ENCODE measurements at places on chromosomes 5 and 9.

DNA sequence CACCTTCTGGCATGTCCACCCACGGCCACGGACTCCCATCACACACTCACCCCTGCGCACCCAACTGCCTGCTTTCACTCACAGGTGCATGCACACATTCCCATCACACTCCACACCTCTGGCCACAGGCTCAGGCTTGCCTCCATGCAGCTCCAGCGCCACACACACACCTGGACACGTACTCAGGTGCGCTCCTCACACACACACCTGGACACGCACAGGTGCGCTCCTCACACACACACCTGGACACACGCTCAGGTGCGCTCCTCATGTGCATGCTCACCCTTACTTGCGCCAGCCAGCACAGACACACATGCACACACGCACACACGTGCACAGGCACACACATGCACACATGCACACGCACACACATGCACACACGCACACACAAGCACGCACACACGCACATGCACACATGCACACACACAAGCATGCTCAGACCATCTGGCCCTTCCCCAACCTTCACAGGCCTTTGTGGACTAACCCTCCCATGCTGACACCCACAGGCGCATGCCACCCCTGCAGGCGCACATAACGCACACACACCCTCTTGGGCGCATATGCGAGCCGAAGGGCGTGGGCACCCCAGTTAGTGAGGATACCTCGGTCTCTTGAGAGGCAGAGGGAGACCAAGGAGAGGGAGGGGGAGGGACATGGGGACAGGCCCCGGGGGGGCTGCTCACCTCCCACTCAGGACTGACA is 8.3 kb downstream of the GRIN1 start:
- DNase-seq: no peak

DNA sequence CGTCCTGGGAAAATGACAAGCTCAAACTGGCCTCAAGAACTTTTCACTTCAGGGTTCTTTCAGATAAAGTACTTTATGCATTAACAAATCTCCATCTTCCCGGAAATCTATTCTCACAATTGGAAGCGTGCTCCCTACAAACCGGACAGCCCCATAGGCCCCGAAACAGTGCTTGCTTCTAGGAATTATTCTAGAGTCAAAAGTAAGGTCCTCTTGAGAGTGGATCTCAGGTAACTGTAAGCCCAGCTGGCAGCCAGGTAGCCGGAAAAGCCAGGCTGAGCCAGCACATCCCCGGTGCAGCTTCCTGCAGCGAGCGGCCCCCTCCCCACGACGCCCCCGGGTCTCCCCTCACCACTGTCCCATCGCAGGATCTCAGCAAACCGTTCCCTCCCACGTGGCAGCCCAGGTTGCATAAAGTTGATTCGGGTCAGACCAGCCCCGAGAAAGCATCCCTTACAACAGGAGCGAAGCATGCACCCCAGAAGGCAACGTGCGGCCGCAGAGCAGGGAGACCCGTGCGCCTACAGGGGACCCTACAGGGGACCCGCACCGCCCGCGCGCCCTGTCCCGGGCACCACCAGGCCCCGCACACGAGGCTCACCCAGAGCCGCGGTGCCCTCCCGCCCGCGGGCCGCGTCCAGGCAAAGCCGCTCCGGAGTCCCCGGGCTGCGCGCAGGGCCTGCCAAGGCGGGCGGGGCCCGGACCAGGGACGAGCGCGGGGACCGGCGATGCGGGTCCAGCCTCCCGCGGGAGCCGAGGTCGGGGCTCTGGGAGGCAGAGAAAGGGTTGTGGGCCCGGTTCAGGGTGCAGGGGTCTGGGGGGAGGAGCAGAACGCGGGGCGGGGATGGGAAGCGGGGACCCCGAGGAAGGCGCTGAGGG is 920 bp downstream of the LPCAT1 start:
- peak; percentile 14 for DNase-seq

DNA sequence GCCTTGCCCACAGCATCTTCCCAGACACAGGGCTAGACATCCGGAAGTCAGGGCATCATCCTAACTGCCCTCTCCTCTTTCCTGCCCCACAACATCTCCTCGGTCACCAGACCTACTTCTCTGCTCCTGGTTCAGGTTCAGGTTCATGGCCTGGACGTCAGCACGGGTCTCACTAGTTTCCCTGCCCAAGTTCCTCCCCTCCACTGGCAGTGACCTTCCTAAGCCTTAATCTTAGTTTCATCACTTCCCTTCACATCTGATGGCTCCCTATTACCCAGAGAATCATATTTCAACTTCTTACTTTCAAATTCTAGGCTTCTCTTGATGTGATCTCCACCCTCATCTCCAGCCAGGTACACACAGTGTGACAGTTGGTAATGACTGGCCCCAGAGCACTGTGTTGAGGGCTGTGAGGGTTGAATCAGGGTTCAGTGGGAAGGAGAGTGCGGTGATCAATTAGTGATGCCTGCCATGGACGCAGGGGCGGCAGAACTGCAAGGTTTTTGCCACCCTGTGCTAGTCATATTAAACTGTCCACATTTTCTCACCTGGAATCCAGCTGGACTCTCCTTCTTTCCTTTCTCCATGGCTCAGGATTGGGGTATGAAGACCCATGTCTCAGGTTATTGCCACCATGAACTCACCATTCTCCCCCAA is 34.3 kb upstream of the CRB2 start:
- DNase-seq: no peak

GRCh38 chr5:31941151-31941755 is 232.9 kb downstream of the GOLPH3 start:
- no peak for DNase-seq

DNA sequence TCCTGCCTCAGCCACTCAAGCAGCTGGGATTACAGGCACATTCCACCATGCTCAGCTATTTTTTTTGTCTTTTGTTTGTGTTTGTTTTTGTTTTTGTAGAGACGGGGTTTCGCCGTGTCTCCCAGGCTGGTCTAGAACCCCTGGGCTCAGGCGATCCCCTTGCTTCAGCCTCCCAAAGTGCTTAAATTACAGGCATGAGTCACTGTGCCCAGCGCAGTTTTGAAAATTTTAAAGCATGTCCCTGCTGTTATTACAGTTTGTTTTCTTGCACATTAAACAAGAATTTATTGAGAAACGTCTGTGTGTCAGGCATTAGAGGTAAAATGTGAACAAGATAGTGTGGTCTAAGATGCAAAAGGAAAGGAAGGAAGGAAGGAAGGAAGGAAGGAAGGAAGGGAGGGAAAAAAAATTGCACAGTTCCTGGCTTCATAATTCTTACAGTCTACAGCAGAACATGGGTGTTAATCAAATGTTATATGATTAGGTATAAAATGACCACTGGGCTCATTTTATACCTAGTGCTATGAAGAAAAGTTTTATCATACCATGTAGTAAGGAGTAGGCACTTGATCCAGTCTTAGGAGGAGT is 205.4 kb downstream of the SNX18 start:
- DNase-seq: peak; percentile 59

DNA sequence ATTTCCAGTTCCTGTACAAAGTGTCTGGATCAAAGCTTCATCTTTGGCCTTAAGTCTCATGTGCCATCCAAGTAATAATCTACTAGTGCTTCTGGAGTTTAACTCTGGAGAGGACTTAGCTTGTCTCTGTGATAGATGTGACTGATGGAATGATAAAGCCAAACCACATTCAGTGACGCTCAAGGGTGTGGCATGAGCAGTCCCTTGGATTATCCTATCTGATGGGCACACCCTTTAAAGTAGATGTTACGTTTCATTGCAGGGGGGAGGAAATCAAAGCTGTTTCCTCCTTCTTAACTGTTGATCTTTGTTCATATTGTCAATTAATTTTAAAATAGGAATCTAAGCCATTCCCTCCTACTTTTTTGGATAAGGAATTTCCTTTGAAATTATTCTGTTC is 8.5 kb upstream of the EGFLAM start:
- DNase-seq: no peak

GRCh38 chr5:170861917-170862766 is at the start of gene RANBP17:
Gene RANBP17 (plus strand): TSS chr5:170862018.
- DNase-seq: no peak

DNA sequence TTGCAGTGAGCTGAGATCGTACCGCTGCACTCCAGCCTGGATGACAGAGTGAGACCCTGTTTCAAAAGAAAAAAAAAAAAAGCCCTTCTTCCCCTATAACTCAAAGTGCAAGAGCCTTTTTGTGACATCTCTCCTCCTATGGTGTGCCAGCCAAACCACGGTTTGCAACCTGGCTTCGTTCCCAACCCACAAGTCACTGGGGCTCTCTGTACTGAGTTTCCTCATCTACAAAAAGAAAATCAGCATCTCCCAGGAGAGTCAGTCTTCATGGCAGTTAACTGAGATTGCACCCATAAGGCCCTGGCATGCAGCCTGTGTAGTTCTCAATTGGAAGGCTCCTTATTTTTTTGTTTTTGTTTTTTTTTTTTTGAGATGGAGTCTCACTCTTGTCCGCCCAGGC is 14.8 kb downstream of the ODF2 start:
- DNase-seq: peak; percentile 6

GRCh38 chr9:17017931-17018491 is 116.8 kb upstream of the CNTLN start:
- no peak for DNase-seq

Data from HCEC 1CT (cell line).